ENCODE measurements at places on chromosomes 2 and 18.

DNA sequence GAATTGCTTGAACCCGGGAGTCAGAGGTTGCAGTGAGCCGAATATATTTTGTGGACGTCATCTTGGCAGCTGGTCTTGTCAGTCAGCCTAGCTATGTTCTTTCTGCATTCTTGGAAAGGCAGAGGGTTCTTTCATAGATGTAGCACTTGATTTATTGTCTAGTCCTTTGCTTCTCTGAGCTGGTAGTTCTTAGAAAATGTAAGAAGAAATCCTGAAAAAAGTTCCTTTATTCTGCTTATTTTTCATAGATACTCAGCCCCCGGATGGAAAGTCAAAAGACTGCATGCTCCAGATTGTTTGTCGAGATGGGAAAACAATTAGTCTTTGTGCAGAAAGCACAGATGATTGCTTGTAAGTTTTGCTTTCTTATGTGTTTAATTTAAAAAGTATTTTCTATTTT lies 21.3 kb downstream of the PLEKHB2 start:
- DNase-seq, result no peak

DNA sequence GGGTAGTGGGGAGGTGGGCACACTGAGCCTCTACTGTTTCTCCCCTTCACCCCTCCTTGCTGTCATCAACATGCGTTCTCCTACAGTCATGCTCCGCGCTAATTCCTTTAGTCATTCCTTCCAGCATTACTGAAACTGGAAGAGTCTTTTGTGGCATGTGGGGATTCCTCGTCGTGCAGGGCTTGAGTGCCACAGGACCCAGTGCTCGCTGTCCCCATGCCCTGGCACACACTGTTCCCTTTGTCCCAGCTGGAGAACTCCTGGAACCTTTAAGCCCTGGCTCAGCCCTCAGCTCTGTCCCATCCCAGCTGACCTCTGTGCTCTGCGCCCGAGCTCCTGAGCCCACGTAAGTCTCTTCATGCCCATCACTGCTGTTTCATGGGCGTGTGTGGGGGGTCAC lies 42.1 kb downstream of the ODC1 start:
- no peak for DNase-seq

DNA sequence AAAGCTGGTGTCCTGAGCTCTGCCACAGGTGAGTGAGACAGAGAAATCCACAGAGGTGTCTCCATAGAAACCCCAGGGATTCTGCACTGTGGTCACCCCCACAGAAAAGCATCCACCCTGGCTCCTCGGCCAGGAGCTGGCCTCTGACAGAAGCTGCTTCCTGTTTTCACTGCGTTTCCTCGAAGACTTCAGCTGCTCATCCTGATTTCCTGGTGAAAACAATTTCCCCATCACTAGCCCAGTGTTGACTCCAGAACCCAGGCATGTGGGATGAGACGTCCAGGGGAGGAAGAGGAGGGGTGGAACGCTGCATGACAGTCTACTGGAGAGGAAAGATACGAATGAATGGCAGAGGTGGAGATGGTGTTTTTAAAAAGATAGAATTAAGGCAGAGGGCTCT lies 60.3 kb upstream of the GPR45 start:
- no peak for DNase-seq

- DNase-seq, result no peak
Observed at GRCh38 chr18:61308004-61308403, 25.2 kb upstream of the CDH20 start.

DNA sequence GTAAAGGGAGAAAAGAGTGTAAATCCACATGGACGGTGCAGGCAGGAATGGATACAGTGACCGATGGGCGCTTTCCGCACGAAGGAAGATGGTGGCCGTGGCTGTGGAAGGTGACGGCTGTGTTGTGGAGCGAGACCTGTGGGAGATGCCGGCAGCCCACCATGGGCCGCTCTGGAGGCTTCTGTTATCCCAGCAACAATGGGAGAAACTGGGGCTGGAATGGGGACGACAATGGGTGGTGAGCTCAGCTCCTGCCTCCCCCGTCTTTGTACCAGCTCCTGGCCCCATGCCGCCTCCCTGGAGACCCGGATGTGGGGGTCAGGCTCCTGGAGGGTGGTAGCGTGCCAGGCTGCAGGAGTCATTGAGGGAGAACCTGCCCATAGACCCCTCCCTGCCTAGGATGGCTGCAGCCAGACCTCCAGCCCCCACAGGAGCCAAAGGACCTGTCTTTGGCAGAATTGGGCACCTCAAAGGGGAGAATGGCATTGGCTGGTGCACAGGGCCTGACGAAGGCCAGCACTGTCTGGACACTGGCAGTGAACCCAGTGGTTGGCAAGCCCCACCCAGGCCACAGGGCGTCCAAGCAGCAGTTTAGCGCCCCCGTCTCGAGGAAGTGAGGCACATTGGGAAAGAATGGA lies 72.6 kb downstream of the SLC66A2 start:
- no peak for DNase-seq

- no peak for DNase-seq
Observed at GRCh38 chr2:60849187-60849586, 32.2 kb upstream of the REL start.

DNA sequence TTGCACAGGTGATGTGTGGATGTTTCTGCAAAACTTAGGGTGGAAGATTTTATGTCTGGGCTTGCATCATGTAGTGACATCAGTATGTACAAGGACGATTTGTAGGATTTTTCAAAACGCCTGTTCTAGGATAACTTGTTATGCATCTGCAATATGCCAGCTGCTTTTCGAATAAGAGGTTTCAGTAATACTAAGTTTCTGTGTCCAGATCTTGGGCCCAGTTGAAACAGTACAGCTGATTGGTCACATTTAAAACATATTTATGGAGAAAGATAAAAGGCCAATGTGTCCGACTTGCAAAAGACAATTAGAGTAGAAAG lies 1.2 kb downstream of the PTPN4 start:
- no peak for DNase-seq

- DNase-seq, result no peak
Observed at GRCh38 chr18:38025433-38026038, 459.9 kb upstream of the CELF4 start.

- no peak for DNase-seq
Observed at GRCh38 chr2:96095116-96095636, 21.2 kb downstream of the ADRA2B start.

- DNase-seq, result peak; percentile 10
Observed at GRCh38 chr18:13627639-13628038, 98.7 kb downstream of the FAM210A start.

GRCh38 chr2:142973822-142974207 lies 96.4 kb downstream of the KYNU start:
- no peak for DNase-seq

DNA sequence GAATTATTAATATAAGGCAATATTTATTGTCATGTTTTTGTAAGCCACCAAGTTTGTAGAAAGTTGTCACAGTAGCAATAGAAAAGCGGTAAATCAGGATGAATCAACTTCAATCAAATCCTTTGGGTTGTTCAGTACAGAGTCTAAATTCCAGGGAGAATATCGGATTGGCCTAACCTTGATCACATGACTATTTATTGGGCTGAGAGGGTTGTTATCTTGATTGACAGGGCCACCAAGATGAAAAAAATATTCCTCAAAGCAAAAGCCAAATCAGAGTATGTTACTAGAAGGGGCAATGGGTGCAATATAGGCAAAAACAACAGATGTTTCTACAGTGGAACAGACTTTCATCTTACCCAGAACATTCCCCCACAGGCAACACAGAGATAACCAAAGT lies 270.0 kb downstream of the METTL4 start:
- no peak for DNase-seq

GRCh38 chr2:112774536-112775285 lies 9.6 kb downstream of the IL1A start:
- DNase-seq, result no peak

GRCh38 chr2:111117598-111118480 lies 2.9 kb upstream of the BCL2L11 start:
- DNase-seq, result peak; percentile 58

DNA sequence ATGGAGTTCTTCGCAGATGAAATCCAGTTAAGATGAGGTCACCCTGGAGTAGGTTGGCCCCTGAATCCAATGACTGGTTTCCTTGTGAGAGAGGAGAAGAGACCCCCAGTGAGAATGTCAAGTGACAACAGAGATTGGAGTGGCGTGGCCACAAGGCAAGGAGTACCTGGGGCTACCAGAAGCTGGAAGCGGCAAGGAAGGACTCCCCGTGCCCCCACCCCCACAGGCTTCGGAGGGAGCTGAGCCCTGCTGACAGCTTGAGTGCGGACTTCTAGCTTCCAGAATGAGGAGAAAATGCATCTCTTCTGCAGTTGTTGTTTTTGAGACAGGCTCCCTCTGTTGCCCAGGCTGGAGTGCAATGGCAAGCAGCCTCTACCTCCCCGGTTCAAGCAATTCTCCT lies 78.0 kb upstream of the HPCAL1 start:
- no peak for DNase-seq

DNA sequence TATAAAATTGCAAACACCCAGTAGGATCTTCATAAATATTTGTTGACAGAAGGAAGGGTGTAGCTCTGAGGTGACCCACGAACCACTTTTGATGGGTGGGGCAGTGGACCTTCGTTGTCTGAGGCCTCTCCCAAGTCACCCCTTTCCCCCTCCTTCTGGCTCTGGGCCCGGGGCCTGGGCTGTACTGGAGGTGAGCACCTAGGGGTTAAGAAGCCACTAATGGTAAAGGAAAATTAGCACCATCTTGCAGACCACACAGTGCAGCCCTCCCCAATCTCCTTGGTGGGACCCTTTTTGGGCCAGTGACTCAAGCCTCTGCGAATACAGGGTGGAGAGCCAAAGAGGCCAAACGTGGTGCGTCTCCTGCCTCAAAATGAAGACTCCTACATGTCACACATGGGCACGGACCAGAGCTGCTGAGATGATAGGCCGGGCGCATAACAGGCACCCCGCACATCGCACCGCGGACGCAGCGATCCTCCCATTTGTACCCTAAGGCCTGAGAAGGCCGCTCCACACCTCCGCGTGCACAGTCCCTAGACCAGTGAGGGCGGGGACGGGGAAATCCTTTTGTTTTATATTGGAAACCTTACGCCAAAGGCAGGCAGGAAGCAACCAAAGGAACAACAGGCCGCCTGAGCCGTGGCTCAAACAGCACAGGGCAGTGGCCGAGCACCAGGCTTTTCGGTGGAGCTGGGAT lies 31.9 kb upstream of the ATP6V1B1 start:
- DNase-seq, result no peak

DNA sequence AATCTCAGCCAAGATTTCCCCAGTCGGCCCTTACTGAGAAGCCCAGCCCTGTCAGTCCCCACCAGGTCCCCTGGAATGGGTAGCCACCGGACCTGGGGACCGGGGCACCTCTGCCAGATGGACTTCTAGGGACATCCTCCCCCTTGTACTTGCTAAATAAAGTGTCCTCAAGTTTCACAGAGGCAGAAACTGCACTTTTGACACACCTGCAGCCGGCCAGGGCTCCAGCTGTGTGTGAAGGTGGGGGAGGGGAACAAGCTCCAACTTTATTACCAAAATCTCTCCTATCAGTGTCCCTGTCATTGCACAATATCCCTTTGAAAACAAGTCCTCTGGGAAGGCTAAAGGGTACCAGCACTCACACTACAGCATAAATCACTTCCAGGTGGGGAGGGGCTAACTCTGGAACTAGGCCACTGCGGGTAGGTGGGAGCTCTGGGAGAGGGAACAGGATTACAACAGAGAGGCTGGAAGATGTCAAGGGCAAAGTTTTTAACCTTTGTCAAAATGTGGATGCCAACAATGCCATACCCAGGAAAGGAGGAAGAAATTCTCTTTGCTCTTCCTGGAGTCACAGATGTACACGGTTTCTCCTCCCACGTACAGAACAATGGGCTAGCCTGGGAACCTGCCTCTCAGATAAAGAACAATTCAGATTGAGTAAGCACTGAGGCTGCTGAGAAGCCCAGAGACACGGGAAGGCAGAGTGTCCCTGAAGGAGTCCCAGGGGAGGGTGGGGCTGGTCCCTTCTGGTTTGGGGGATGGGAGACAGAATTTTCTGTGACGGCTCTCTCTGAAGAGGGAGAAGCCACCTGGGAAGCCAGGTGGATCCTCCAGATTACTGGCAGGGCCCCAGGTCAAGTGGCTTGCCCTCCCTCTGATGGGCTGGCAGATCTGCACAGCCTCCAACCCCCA lies 11.0 kb downstream of the SDC1 start:
- DNase-seq, result no peak

GRCh38 chr2:207046724-207047123 lies 107.4 kb downstream of the CPO start:
- peak; percentile 27 for DNase-seq

DNA sequence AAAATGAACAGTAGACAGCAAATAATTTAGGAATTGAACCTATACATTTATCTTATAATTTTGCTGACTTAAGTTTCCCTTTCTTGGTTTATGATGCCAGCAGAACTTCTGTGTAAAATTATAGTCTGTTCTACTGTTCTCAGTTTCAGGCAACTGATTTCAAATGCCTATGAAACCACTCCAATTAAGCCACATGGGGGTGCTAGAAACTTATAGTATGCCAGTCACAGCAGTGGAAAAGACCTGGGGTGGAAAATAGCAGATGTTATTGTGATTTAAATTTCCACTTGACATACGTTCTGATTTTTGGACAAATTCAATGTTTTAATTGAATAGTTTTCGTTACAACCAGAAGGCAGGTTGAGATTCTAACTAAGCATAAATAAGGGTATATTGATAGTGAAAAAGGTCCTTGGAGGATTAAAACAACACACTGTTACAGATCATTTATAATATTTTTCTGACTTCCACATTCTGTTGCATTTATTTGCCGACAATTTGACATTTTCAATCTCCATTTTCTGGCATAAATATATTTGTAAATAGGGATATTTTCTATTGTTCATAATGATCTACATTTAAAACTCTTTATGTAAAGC lies 61.4 kb downstream of the CPS1 start:
- DNase-seq, result no peak

DNA sequence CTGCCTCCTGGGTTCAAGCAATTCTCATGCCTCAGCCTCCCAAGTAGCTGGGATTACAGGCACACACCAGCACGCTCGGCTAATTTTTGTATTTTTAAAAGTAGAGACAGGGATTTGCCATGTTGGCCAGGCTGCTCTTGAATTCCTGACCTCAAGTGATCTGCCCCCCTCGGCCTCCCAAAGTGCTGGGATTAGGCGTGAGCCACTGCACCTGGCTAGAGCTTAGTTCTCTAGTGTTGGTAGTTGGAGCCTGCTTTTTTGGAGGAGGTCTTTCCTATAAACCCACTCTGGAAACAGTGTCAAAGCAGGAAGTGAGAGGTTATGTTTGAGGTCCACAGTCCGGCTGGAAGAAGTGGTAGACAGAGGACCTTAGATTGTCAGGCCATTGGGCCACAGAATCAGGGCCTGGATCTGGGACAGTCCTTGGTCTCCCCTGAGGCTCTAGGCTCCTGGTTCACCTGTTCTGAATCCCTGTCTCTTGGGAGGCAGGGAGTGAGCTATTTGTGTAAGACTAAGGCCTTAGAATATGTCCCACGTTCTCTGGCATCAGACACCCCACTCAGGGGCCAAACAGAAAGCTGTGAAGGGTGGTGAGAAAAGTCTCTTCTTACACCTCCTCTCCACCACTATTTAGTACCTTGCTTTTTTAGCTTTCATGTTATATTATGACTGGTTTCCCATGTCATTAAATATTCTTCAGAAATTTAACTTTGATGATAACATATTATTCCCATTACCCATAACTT lies 34.5 kb downstream of the PCBP1 start:
- no peak for DNase-seq

Measured in stimulated activated CD8-positive, alpha-beta memory T cell treated with anti-CD3 and anti-CD28 coated beads, Interleukin-4, amount 100 ng/mL, for 48 hours (primary cell).